Sigmoid colon (tissue), 7 donors: ENCODE measurements at places on chromosomes 2 and 18. TPM values are rescaled to one million over a fixed set of nuclear protein-coding genes. Genes with fewer than 3 reads are reported as not detected.

The SLC23A3 gene
- 0.36 TPM for total RNA-seq

The C2orf78 gene
- total RNA-seq: not detected

The VIT gene
- total RNA-seq: 4.8 TPM

The CIDEA gene
- not detected for total RNA-seq

The EMX1 gene
- not detected for total RNA-seq

The ASIC4 gene
- under 0.01 TPM for total RNA-seq

The CCDC102B gene
- total RNA-seq: 11.8 TPM

The GALNT3 gene
- 0.83 TPM for total RNA-seq

The MC5R gene
- total RNA-seq: not detected

The CMPK2 gene
- total RNA-seq: 9.3 TPM

GRCh38 chr2:201191132-201191875 lies 8.4 kb downstream of the CASP10 start:
- no peaks in the 10 kb centered on the region for H3K4me1 ChIP-seq
- no peak overlapping the region for H3K4me3 ChIP-seq
- DNase-seq: no peak
- no peak overlapping the region for H3K27ac ChIP-seq
- no peaks in the 10 kb centered on the region for H3K27me3 ChIP-seq

- DNase-seq: no peak
- no peak overlapping the region for H3K4me3 ChIP-seq
- no peaks in the 10 kb centered on the region for H3K27me3 ChIP-seq
- no peaks in the 10 kb centered on the region for H3K36me3 ChIP-seq
Measured at GRCh38 chr2:113232740-113233139, 46.0 kb downstream of the PAX8 start.

GRCh38 chr18:37299471-37300304 lies 265.9 kb downstream of the CELF4 start:
- peaks cover 13% of the 10 kb centered on the region for H3K4me1 ChIP-seq
- no peaks in the 10 kb centered on the region for H3K36me3 ChIP-seq
- peak; percentile 90 for DNase-seq
- H3K4me3 ChIP-seq: no peak overlapping the region
- H3K27ac ChIP-seq: no peak overlapping the region

GRCh38 chr18:65988972-65989371 lies 238.2 kb downstream of the CDH7 start:
- H3K4me1 ChIP-seq: no peaks in the 10 kb centered on the region
- H3K27me3 ChIP-seq: no peaks in the 10 kb centered on the region
- no peak overlapping the region for H3K27ac ChIP-seq
- no peak for DNase-seq
- H3K36me3 ChIP-seq: no peaks in the 10 kb centered on the region

GRCh38 chr2:84556190-84556589 lies 39.9 kb downstream of the DNAH6 start:
- no peaks in the 10 kb centered on the region for H3K27me3 ChIP-seq
- no peaks in the 10 kb centered on the region for H3K4me1 ChIP-seq
- H3K36me3 ChIP-seq: no peaks in the 10 kb centered on the region
- H3K4me3 ChIP-seq: no peak overlapping the region

DNA sequence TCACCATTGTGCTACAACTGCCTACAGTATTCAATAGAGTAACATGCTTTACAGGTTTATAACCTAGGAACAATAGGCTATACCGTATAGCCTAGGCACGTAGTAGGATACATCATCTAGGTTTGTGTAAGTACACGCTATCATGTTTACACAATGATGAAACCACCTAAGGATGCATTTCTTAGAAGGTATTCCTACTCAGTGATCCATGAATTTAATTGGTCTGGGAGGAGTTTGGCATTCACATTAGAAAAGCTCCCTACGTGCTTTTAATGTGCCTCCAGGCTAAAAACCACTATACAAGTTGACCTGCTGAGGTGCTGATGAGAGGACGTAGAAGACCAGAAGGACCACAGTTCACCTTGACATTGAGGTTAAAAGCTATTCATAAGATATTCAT lies 154.5 kb upstream of the LRRTM1 start:
- H3K4me3 ChIP-seq: no peak overlapping the region
- H3K27me3 ChIP-seq: no peaks in the 10 kb centered on the region
- H3K4me1 ChIP-seq: no peaks in the 10 kb centered on the region
- no peaks in the 10 kb centered on the region for H3K36me3 ChIP-seq

GRCh38 chr2:231351648-231352047 lies 43.9 kb upstream of the B3GNT7 start:
- H3K27me3 ChIP-seq: no peaks in the 10 kb centered on the region
- H3K4me1 ChIP-seq: peaks cover 34% of the 10 kb centered on the region
- no peak for DNase-seq
- no peak overlapping the region for H3K4me3 ChIP-seq
- no peaks in the 10 kb centered on the region for H3K36me3 ChIP-seq

DNA sequence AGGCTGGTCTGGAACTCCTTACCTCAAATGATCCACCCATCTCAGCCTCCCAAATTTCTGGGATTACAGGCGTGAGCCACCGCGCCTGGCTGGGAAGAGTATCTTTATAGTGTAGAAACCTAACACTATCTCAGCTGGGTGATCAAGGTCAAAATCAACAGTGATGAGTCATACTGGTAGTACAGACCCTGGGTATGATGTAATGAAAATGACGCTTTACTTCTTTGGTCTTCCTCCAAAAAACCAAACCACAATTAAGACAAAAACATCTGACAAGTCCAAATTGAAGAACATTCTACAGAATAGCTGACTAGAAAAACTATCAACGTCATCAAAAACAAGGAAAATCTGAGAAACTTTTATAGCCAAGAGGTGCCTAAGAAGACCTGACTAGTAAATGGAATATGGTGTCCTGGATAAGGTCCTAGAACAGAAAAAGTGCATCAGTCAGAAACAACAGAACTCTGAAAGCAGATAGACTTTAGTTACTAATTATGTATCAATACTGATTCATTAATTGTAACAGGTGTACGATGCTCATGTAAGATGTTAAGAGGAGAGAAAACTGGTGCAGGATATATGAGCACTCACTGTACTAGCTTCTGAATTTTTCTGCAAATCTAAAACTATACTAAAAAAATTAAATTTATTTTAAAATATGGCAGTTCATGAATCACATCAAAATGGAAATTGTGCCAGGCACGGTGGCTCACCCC lies 25.4 kb downstream of the PDCL3 start:
- H3K36me3 ChIP-seq: no peaks in the 10 kb centered on the region
- no peak for DNase-seq
- no peak overlapping the region for H3K27ac ChIP-seq

DNA sequence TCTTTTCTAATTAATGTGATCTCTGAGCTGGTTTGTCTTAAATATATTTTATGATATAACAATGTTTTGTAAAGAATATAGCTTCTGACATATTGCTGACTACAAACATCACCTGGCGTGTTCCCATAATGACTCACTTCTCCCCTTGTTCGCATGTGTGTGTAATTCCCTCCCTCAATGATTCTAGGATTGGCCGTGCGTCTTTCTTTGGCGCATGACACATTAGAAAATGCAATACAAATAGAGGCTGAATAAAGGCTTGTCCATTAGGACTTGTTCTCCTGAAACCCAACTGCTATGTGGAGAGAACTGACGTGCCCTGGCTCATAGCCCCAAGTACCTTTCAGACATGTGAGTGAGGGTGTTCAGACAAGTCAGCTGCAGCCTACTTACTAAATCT lies 159.7 kb upstream of the CDH20 start:
- no peaks in the 10 kb centered on the region for H3K27me3 ChIP-seq
- no peak overlapping the region for H3K27ac ChIP-seq
- H3K36me3 ChIP-seq: no peaks in the 10 kb centered on the region
- no peak overlapping the region for H3K4me3 ChIP-seq

DNA sequence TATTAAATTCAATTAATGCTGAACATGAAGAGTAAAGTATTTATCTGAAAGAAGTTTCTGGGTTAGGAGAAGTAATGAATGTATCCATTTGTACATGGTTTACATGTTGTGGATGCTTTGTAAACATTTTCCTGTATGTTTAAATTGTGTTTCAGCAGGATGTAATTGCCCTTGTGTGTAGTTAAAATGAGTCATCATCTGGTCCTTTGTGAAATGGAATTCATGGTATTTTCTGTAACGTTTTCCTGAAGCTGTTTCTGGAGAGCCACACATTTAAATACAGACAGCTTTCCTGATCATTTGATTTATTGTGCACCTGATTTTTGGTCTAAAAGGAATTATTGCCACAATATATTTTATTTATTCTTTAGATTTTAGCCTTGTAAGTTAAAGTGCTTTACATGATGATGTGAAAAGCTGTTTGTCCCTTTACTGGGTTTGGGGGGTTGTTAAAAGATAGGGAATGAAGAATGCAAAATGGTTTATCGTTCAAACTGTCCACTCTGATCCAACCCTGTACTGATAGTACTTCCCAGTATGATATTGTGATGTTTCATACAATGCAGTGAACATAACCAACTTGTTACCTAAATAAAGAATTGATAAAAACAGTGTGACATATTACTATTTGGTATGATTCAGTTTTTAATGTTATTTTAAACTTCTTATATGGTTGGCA lies 41.7 kb upstream of the SLC3A1 start:
- no peak for DNase-seq
- no peaks in the 10 kb centered on the region for H3K36me3 ChIP-seq
- no peak overlapping the region for H3K4me3 ChIP-seq
- no peaks in the 10 kb centered on the region for H3K27me3 ChIP-seq
- peaks cover 4% of the 10 kb centered on the region for H3K4me1 ChIP-seq
- H3K27ac ChIP-seq: no peak overlapping the region

- no peak for DNase-seq
- no peaks in the 10 kb centered on the region for H3K27me3 ChIP-seq
- no peak overlapping the region for H3K4me3 ChIP-seq
Measured at GRCh38 chr2:145692971-145693478, 1173.1 kb upstream of the ZEB2 start.

- H3K36me3 ChIP-seq: no peaks in the 10 kb centered on the region
- H3K27ac ChIP-seq: no peak overlapping the region
- H3K4me1 ChIP-seq: no peaks in the 10 kb centered on the region
- H3K4me3 ChIP-seq: no peak overlapping the region
Measured at GRCh38 chr2:33628031-33628827, 29.1 kb upstream of the FAM98A start.

GRCh38 chr2:29611261-29611660 lies 310.1 kb downstream of the ALK start:
- no peak overlapping the region for H3K4me3 ChIP-seq
- DNase-seq: no peak
- no peaks in the 10 kb centered on the region for H3K4me1 ChIP-seq
- no peak overlapping the region for H3K27ac ChIP-seq

DNA sequence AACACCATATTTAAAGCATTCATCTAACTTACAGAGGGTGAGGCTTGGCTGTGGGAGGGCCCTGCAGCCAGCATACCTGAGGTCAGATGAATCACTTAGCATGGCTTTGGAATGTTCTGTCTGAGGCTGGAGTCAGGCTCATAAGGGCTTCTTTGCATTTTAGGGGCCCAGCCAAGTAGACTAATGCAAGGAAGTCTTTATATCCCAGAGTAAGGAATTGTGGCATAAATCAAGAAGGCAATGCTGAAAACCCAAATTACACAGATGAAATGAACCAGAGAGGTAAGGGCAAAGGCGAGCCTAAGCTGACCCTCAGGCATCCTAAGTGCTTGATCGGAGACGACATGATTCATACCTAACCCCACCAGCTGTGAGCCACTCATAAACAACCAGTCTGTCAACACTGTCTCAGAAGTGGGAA lies 383.6 kb downstream of the DCC start:
- no peaks in the 10 kb centered on the region for H3K36me3 ChIP-seq
- H3K27me3 ChIP-seq: no peaks in the 10 kb centered on the region
- H3K4me3 ChIP-seq: no peak overlapping the region

DNA sequence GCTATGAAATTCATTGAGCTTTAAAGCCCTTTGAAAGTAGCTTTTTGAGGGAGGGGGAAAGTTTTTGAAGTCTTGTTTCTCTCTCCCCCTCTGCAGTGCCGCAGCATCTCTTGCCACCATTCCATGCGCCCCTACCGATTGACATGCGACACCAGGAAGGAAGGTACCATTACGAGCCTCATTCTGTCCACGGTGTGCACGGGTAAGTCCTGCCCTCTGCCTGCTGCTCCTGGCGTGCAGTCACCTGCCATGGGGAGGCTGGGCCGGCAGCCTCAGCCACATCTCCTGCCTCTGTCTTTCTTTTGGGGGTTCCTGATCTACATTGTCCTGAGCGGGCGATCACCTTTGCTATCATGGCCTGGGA lies 191.6 kb downstream of the GLI2 start:
- no peak overlapping the region for H3K27ac ChIP-seq
- DNase-seq: no peak
- no peaks in the 10 kb centered on the region for H3K36me3 ChIP-seq

DNA sequence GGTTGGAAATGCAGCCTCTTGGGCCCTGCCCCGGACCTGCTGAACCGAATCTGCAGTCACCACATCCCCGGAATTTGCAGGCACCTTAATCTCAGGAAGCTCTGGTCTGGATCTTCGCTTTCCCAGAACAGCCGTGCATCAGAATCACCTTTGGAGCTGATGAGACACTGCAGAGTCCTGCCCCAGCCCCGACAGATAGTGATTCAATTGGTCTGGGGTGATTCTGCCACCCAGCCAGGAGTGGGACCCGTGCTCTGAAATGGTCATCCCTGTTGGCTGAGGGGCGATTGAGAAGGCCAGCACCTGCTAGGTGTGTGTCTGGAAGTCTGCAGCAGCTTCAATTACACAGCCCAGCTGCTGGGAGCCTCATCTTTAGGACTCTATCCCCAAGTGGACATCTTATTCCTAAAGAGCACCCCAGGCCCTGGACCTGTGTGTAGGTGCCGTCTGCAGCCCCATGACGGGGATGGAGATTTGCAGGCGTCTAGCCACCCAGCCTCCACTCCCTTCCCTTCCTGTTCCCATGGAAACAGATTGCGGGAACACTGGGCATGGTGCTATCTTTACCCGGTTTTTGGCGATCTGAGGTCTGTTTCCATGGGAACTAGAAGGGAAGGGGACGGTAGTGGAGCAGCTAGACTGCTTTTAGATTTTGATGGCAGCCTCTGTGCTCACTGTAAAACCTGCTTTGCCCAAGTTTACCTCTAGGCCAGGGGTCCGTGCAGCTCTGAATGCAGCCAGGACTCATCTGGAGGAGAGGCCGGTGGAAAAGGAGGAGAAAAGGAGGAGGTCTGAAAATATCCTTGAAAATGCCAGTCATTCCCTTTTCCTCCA lies 156.1 kb downstream of the LDLRAD4 start:
- H3K4me1 ChIP-seq: peaks cover 30% of the 10 kb centered on the region
- peak overlapping the region; percentile 74 for H3K27ac ChIP-seq
- H3K27me3 ChIP-seq: no peaks in the 10 kb centered on the region
- no peaks in the 10 kb centered on the region for H3K36me3 ChIP-seq

- no peak overlapping the region for H3K4me3 ChIP-seq
- no peaks in the 10 kb centered on the region for H3K27me3 ChIP-seq
- DNase-seq: no peak
- H3K36me3 ChIP-seq: no peaks in the 10 kb centered on the region
- no peak overlapping the region for H3K27ac ChIP-seq
Measured at GRCh38 chr2:52881606-52882005, 886.0 kb upstream of the CHAC2 start.

DNA sequence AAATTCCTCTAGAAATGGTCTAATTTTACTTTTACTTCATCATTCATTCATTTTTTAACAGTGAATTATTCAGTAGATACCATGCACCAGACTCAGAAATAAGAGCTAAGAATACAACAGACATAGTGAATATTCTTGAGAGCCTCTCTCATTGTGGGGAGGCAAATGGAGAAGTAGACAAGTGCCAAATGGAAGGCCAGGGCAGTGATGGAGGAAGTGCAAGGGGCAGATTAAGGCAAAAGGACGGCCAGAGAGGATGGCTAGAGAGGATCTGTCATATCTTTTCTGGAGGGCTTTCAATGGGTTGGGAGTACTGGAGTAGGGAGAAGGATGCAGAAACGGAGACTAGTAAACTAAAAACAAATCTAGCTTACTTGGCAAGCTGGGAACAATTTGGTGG lies 19.0 kb upstream of the RMDN2 start:
- no peak for DNase-seq
- no peak overlapping the region for H3K27ac ChIP-seq
- H3K4me3 ChIP-seq: no peak overlapping the region
- H3K4me1 ChIP-seq: peaks cover 7% of the 10 kb centered on the region
